ENCODE measurements at places on chromosomes 4 and X. TPM values are rescaled to one million over a fixed set of nuclear protein-coding genes. Genes with fewer than 3 reads are reported as not detected.
A peak's percentile ranks its signal among the peaks of the same experiment; 100 is the strongest.

DNA sequence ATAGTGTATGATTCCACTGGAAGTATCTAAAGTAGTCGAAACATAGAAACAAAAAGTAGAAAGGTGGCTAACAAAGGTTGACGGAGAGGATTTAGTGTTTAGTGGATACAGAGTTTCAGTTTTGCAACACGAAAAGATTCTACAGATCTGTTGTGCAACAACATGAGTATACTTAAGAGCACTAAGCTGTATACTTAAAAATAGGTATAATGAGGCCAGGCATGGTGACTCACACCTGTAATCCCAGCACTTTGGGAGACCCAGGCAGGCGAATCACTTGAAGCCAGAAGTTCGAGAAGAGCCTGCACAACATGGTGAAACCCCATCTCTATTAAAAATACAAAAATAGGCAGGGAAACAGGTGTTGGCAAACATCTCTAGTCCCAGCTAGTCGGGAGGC, 7.9 kb upstream of the ATRX start:
- DNase-seq: no peak

- DNase-seq: peak; percentile 51
Observed at GRCh38 chr4:95165926-95166524, 382.7 kb downstream of the UNC5C start.

- no peak for DNase-seq
Observed at GRCh38 chr4:147865926-147866325, 134.0 kb downstream of the ARHGAP10 start.

DNA sequence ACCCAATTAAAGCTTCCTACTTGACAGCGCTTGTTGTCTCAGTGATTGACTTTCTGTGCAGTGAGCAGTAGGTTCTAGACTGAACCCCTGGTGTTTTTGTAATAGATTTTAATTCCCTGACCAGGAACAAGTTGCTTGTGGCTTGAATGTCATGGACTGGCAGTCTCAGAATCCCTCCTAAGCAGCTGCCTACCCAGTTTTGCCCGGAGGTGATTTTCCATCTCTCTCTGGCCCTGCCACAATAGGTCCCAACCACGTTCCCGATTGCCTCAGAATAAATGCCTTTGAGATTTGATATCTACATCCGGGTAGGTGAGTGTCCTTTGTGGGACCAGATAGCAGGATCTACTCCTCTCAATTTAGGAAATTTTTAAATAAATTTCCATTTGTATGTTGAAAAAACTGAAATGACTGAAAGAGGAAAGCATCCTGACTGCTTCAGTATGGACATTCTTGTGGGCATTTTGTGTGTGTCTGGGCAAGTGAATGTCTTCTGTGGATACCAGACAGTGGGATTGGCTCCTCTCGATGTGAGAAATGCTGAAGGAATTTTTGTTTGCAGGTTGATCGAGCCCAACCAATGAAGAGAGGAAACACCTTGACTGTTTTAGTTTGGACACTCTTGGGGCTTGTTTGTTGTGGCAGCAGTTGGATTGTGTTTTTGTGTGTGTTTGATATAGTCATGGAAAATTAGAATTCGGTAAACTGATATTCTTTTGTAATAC, 1607.4 kb downstream of the C4orf33 start:
- no peak for DNase-seq

NPY5R gene
- 3.2 TPM for polyA plus RNA-seq

DNA sequence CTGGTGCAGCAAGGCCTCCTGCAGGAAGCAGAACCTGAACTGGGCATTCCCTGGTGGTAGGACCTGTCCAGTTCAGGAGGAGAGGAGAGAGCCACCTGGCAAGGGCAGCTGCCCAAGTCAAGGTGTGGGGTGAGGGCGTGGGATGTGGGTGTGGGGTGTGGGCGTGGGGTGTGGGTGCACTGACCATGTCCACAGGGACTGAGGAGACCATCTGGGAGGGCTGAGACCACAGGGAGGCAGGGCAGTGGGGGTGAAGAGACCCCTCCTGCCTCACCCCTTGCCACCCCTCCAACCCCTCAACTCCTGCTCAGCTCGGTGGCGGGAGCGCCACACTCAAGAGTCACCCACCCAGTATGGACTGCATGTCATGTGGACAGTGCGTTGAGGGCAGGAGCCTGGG, 117.9 kb downstream of the CPZ start:
- DNase-seq: no peak

DNA sequence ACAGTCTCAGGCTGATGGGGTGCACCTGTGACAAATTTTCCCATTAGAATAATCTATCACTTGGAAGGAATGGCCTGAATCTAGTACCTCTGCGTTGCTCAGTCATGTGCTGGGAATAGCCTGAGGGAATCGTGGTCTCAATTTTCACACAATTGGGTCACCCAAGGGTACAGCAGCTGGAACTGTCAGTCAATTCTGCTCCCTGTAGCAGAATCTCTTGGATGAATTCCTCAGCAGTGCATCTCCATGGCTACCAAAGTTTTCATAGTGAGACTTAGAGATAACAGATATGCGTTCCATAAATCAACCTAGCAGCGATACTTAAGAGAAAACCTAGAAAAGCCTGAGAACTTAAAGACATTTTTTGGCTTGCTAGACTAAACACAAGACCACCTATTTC, 288.7 kb upstream of the CTSO start:
- no peak for DNase-seq

DNA sequence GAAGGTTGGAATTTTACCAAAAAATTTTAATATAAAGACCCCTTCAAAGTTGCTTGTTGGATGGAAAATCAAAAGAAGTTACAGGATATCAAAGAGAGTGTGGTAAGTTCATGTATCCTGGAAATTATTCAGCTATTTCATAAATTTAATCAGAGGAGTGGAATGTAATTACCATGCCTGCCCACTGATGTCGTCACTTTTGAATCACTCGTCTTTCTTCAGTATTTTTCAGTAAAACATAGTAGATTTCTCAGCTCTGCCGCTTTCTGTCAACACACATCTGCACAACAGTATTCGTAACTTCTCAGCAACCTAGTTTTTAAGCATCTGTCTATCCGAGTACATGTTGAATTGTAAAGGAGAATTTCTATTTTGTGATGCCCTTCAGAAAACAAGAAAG, 2163.0 kb upstream of the AGA start:
- DNase-seq: no peak

DNA sequence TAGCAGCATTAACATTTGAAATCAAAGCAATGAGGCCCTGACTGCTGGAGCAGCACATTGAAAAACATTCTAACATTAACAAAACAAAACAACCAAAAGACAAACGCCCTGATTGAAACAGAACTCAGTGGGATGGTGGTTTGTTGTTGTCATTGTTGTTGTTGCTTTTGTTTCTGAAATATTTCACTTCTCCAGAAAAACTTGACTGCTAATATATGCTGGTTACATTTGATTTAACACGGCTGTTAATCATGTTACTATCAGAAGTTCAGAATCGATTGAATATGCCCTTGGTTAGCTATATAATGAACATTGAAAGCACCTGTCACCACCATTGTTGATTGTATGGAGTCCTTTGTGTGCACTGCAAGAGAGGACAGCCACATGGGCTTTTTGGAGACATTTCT, 790.4 kb upstream of the GALNTL6 start:
- no peak for DNase-seq

DRD5 gene
- 0.76 TPM for polyA plus RNA-seq

PABPC1L2B gene
- not detected for polyA plus RNA-seq

DNA sequence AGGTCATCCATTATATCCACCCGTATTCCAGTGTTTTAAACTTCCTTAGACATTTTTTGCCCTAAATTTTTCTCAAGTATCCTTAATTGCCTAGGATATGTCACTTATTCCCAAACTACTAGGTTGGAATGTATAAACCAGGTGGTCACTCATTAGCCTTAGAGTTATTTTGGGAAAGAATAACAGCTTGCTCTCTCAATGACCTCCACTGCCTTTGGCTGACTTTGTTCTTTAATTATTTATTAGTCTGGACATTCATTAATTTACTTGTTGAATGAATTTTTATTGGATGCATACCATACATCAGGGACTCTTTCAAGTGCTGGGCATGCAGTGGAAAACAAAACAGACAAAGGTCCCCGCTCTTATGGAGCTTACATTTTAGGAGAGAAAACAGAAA, 609.3 kb upstream of the IGFBP7 start:
- peak; percentile 49 for DNase-seq

MAGEC3 gene
- polyA plus RNA-seq: 0.57 TPM

DNA sequence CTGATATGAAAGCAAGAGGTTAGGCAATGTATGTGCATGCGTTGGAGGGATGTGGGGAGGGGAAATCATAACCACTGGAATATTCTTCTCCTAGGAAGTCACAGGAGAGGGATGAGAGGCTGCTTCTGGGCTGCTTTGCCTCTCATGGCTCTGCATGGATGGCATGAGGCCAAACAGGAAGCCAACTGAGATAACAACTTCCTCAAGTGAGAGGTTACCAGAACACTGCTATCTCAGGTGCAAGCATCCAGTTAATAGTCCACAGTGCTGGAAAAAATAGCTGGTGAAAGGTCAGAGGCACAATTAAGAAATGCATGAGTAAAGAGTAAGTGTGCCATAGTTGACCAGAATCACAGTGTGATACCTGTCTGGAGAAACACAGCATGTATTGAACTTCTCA, 113.3 kb downstream of the ELOVL6 start:
- DNase-seq: no peak

PCDH7 gene
- 19.1 TPM for polyA plus RNA-seq

GRCh38 chrX:68710870-68711576, 63.6 kb downstream of the STARD8 start:
- no peak for DNase-seq

DNA sequence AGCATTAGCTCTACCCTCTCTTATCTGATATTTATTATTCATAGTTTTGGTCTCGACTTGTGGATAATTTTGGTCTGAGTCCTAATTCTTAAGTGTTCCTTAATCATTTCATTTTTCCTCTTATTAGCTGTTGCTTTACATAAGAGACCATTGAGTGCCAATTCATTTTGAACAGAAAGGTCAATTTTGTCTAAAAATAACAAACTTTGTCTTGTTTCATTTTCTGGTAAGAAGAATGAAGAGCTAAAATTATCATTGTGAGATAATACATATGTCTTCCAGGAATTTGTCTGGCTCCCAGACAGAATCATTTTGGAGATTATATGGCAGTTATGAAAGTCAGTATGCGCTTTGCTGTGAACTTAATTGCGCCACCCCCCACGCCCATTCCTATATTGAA, 1471.8 kb downstream of the PCDH7 start:
- peak; percentile 7 for DNase-seq

DNA sequence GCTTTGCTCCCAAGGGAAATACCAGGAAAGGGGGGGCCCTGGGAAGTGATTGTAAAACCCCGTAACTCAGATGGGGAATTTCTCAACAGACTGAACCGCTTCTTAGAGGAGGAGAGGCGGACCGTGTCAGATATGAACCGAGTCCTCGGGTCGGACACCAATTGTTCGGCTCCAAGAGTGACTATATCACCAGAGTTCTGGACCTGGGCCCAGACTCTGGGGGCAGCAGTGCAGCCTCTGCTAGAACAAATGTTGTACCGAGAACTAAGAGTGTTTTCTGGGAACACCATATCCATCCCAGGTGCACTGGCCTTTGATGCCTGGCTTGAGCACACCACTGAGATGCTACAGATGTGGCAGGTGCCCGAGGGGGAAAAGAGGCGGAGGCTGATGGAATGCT, 1.0 kb downstream of the PNMA3 start:
- DNase-seq: no peak

- peak; percentile 43 for DNase-seq
Observed at GRCh38 chr4:142126890-142127497, 490.6 kb downstream of the IL15 start.

- DNase-seq: no peak
Observed at GRCh38 chr4:108060164-108060563, 70.5 kb downstream of the HADH start.

- DNase-seq: no peak
Observed at GRCh38 chr4:175215657-175216056, 297.5 kb downstream of the ADAM29 start.

GPC4 gene
- 20.1 TPM for polyA plus RNA-seq

SHOX gene
- polyA plus RNA-seq: 0.06 TPM

MYL5 gene
- polyA plus RNA-seq: 17.9 TPM

PCDH11X gene
- 0.09 TPM for polyA plus RNA-seq

CXCL11 gene
- polyA plus RNA-seq: 0.42 TPM

NKX3-2 gene
- not detected for polyA plus RNA-seq

DNA sequence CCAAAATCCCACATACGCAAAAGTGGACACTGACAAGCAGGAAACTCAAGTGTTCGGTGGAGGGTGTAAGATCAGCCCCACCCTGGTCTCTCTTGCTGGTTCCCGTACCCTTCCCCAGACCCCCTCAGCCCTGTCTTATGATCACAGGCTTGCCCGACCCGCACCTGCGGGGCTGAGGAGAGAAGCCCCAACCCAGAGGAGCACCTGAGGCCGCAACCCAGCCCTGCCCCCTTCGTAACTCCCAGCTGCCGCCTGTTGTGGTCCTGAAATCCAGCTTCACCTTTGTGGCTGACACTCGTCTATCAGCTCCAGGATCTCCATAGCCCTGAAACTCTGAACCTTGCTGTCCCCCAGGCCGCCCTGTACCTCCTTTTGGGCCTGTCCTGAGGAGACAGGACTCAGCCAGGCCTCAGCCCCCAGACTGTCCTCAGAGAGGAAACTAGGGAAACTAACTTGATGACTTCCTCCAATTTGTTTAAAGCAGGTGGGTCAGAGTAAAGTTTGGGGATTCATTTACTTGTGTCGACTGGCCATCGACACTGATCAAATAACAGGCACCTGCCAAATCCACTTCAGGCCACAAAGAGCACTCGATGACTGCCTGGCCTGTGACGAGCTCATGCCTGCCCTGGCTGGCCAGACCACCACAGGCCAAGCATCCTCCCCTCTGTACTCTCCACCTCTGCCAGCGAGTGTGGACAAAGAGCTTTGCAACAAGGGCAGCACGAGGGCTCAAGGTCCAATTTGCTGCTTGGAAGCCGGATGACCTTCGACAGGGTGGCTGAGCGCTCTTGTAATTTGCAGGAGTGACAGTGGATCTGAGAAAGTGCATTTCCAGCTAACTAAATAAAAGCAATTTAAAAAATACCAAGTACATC, 19.3 kb downstream of the DCTD start:
- no peak for DNase-seq

MMRN1 gene
- 1.6 TPM for polyA plus RNA-seq
